Heart left ventricle (tissue), 16 donors: ENCODE measurements at places on chromosomes 12 and 14. TPM values are rescaled to one million over a fixed set of nuclear protein-coding genes. Genes with fewer than 3 reads are reported as not detected.

Gene TMEM121
- total RNA-seq = 1.4 TPM

Gene FKBP4
- total RNA-seq = 47.9 TPM

DNA sequence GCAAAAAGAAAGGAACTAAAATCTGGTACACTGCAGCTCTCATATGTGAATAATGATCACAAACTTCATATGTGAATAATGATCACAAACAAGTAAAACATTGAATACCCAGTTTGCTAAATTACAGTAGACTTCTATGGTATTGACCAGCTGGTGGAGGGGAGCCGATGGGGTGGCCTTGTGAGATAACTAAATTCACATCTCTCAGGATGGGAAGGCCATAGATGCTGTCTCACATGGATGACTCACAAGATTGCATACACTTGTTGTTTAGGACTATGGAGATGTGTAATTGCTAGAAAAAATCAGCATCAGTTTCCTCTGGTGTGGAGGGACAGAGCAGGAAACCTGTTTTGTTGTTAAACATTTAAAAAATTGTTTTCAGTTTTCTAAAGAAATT lies 49.2 kb downstream of the ACACB start:
- H3K27ac ChIP-seq = no peak overlapping the region
- no peak for DNase-seq
- H3K36me3 ChIP-seq = peaks cover 43% of the 10 kb centered on the region
- H3K27me3 ChIP-seq = no peaks in the 10 kb centered on the region
- H3K4me3 ChIP-seq = no peak overlapping the region

Gene GARIN6
- not detected for total RNA-seq

DNA sequence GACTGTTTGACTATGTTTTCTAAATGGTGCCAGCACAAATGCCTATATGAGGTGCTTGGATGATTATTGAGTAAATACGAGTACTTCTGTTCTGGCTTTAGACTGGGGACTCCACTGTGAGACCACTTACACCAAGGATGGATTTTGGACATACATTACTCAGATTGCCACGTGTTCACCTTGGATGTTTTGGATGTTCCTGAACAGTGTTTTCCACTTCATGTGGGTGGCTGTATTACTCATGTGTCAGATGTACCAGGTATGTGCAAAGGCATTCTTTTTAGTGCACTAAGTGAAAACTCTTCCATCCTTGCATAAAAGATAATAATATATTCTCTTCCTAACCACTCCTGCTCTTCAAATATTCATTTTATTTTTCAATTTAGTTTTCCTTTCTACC lies 30.7 kb downstream of the CSRP2 start:
- no peak for DNase-seq
- H3K4me1 ChIP-seq = no peaks in the 10 kb centered on the region
- no peak overlapping the region for H3K27ac ChIP-seq
- H3K36me3 ChIP-seq = peaks cover 92% of the 10 kb centered on the region

- H3K4me3 ChIP-seq = no peak overlapping the region
- H3K27me3 ChIP-seq = no peaks in the 10 kb centered on the region
- H3K27ac ChIP-seq = no peak overlapping the region
Observed at GRCh38 chr14:56963381-56963780, 153.1 kb upstream of the OTX2 start.

GRCh38 chr12:131984334-131984733 lies 34.6 kb downstream of the EP400 start:
- DNase-seq = no peak
- H3K36me3 ChIP-seq = no peaks in the 10 kb centered on the region
- H3K27ac ChIP-seq = no peak overlapping the region
- H3K27me3 ChIP-seq = no peaks in the 10 kb centered on the region
- H3K4me3 ChIP-seq = no peak overlapping the region
- peaks cover 3% of the 10 kb centered on the region for H3K4me1 ChIP-seq

Gene ITGB7
- 1.8 TPM for total RNA-seq

Gene HCAR3
- 0.16 TPM for total RNA-seq

DNA sequence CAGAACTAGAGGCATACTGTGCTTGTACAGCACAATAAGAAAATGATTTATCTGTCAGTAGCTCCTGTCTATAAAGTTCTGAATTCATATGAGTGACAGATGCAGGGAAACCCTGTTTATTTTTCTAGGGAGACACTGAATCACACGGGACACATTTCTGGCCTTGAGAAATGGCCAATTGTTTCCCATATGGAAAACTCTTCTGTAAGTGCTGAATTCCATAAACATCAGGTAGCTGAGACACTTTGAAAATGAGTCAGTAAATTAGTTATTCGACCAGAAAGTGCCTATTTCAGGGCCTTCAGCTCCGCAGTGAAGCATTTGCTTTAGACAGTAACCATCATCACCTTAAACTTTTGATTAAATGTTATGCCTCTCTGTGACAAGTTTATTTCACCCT lies 184.4 kb downstream of the TMEM132D start:
- H3K27me3 ChIP-seq = no peaks in the 10 kb centered on the region
- no peak for DNase-seq
- H3K4me1 ChIP-seq = no peaks in the 10 kb centered on the region

Gene PDZRN4
- total RNA-seq = not detected

GRCh38 chr12:42582498-42582897 lies 7.0 kb downstream of the PRICKLE1 start:
- no peak overlapping the region for H3K4me3 ChIP-seq
- no peaks in the 10 kb centered on the region for H3K27me3 ChIP-seq
- no peak for DNase-seq
- H3K36me3 ChIP-seq = no peaks in the 10 kb centered on the region
- H3K27ac ChIP-seq = no peak overlapping the region

DNA sequence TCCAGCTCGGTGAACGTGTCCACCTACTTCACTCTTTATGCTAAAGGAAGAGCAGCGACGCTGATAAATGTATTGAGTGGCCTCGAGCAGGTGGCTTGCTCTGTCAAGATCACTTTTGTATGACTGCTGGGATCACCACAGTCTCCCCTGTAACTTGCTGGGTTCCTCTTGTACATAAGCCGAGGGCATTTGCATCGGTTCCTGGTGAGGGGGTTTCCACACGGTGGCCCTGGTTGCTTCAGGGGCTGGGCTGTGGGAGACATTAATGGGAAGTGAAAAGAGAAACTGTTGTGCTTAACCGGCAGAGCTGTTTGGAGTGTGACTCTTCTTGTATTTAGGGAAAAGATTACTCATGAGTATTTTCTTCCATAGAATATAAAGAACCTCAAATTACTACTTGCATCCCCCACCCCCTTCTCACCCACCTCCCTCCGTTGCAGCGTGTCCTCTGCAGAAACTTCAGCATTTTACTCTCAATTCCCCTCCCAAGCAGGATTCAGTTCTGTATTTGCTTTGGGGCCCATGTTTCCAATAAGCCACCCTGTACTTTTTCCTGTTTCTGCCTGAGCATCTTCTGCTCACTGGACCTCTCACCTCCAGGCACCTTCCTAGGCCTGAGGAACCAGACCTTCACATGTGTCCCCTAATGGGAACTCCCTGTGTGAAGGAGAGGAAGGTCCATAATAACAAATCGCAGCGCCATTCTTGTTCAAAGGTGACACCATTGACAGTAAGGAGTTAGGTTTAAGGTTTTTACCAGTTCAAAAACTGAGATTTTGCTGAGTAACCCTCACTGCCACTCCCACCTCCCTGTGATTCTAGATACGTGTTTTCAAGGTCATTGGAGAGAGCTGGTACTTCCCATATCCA lies 187.0 kb downstream of the ETV6 start:
- peak overlapping the region; percentile 30 for H3K27ac ChIP-seq
- DNase-seq = peak; percentile 41
- H3K4me1 ChIP-seq = peaks cover 31% of the 10 kb centered on the region
- no peaks in the 10 kb centered on the region for H3K27me3 ChIP-seq

GRCh38 chr12:49564686-49565405 lies 3.1 kb downstream of the MCRS1 start:
- H3K4me3 ChIP-seq = no peak overlapping the region
- H3K4me1 ChIP-seq = peaks cover 21% of the 10 kb centered on the region
- peak overlapping the region; percentile 98 for H3K27ac ChIP-seq
- H3K36me3 ChIP-seq = peaks cover 21% of the 10 kb centered on the region
- no peaks in the 10 kb centered on the region for H3K27me3 ChIP-seq

GRCh38 chr12:121404734-121405133 lies 4.8 kb downstream of the RNF34 start:
- H3K27ac ChIP-seq = no peak overlapping the region
- H3K4me1 ChIP-seq = no peaks in the 10 kb centered on the region
- H3K27me3 ChIP-seq = no peaks in the 10 kb centered on the region
- no peak overlapping the region for H3K4me3 ChIP-seq
- peaks cover 51% of the 10 kb centered on the region for H3K36me3 ChIP-seq
- DNase-seq = no peak

- H3K27ac ChIP-seq = no peak overlapping the region
- H3K36me3 ChIP-seq = peaks cover 5% of the 10 kb centered on the region
- no peaks in the 10 kb centered on the region for H3K27me3 ChIP-seq
- H3K4me3 ChIP-seq = no peak overlapping the region
Observed at GRCh38 chr12:69366796-69367195, 7.3 kb downstream of the YEATS4 start.

Gene TAS2R9
- total RNA-seq = 0.27 TPM

GRCh38 chr12:80268924-80269749 lies 169.8 kb downstream of the OTOGL start:
- no peak for DNase-seq
- no peaks in the 10 kb centered on the region for H3K36me3 ChIP-seq
- H3K4me1 ChIP-seq = no peaks in the 10 kb centered on the region
- no peak overlapping the region for H3K27ac ChIP-seq
- no peak overlapping the region for H3K4me3 ChIP-seq

DNA sequence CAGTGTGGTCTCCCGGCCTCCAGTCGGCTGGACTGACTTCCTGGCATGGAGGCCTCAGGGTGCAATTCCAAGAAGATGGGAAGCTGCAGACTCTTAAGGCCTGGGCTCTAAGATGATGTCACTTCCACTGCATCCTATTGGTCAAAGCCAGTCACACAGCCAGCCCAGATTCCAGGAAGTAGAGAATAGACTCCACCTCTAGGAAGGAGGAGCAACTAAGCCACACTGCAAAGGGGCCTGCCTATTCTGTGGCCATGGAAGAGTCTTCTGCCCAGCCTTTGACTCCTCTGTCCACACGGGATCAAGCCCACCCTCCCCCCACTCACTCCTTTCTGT lies 103.9 kb upstream of the RFLNA start:
- H3K27ac ChIP-seq = no peak overlapping the region
- H3K27me3 ChIP-seq = no peaks in the 10 kb centered on the region
- no peaks in the 10 kb centered on the region for H3K36me3 ChIP-seq
- no peaks in the 10 kb centered on the region for H3K4me1 ChIP-seq

- H3K27me3 ChIP-seq = no peaks in the 10 kb centered on the region
- H3K27ac ChIP-seq = no peak overlapping the region
- no peak for DNase-seq
- no peak overlapping the region for H3K4me3 ChIP-seq
- H3K4me1 ChIP-seq = no peaks in the 10 kb centered on the region
Observed at GRCh38 chr14:20515846-20516245, 10.5 kb downstream of the RNASE10 start.

Gene SIRT4
- total RNA-seq = 6.2 TPM

DNA sequence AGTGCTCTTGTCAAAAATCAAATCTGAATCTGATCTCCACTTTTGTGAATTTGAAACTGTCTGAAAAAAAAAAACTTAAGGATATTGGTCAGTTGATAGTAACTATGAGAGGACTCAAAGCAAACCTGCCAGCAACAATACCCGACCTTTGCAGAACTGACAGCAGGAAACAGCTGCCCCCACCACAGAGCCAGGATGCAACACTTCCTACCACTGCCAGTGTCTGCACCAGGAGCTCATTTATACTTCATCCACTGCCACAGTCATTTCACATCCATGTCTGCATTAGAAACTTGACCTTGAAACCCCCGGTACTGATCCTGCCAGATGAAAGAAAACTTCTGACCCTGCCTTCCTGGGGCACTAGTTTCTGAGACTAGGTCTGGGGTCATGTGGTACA lies 27.4 kb upstream of the RXYLT1 start:
- H3K27ac ChIP-seq = no peak overlapping the region
- H3K27me3 ChIP-seq = no peaks in the 10 kb centered on the region
- H3K4me1 ChIP-seq = no peaks in the 10 kb centered on the region
- H3K36me3 ChIP-seq = no peaks in the 10 kb centered on the region
- H3K4me3 ChIP-seq = no peak overlapping the region

Gene SSTR1
- 0.69 TPM for total RNA-seq

Gene SRRM4
- total RNA-seq = 0.57 TPM

Gene BHLHE41
- total RNA-seq = 32.2 TPM

GRCh38 chr12:72271451-72272090 lies 599 bp upstream of the TRHDE start:
- peak overlapping the region; percentile 47 for H3K4me3 ChIP-seq
- no peak for DNase-seq
- H3K36me3 ChIP-seq = no peaks in the 10 kb centered on the region
- H3K27me3 ChIP-seq = peaks cover 84% of the 10 kb centered on the region

GRCh38 chr12:32507942-32508320 lies 108.6 kb downstream of the FGD4 start:
- peak overlapping the region; percentile 3 for H3K27ac ChIP-seq
- no peaks in the 10 kb centered on the region for H3K27me3 ChIP-seq
- no peak overlapping the region for H3K4me3 ChIP-seq
- H3K36me3 ChIP-seq = no peaks in the 10 kb centered on the region
- peaks cover 57% of the 10 kb centered on the region for H3K4me1 ChIP-seq

GRCh38 chr12:19129122-19129485 lies 429 bp upstream of the PLEKHA5 start:
- H3K4me3 ChIP-seq = peak overlapping the region; percentile 91
- no peaks in the 10 kb centered on the region for H3K4me1 ChIP-seq
- H3K27ac ChIP-seq = peak overlapping the region; percentile 87
- no peak for DNase-seq
- no peaks in the 10 kb centered on the region for H3K36me3 ChIP-seq
- H3K27me3 ChIP-seq = no peaks in the 10 kb centered on the region

Gene CD27
- total RNA-seq = 0.45 TPM

GRCh38 chr14:31229638-31230572 lies 22.3 kb upstream of the HECTD1 start:
- no peaks in the 10 kb centered on the region for H3K36me3 ChIP-seq
- DNase-seq = peak; percentile 72
- no peak overlapping the region for H3K27ac ChIP-seq
- H3K4me3 ChIP-seq = peak overlapping the region; percentile 31
- H3K4me1 ChIP-seq = no peaks in the 10 kb centered on the region
- H3K27me3 ChIP-seq = no peaks in the 10 kb centered on the region

Gene DCP1B
- total RNA-seq = 2.4 TPM

- no peaks in the 10 kb centered on the region for H3K4me1 ChIP-seq
- no peaks in the 10 kb centered on the region for H3K27me3 ChIP-seq
- H3K27ac ChIP-seq = no peak overlapping the region
- no peak for DNase-seq
Observed at GRCh38 chr12:44509471-44509870, 366.6 kb downstream of the NELL2 start.

Gene RFC5
- 5.3 TPM for total RNA-seq

- H3K36me3 ChIP-seq = no peaks in the 10 kb centered on the region
- H3K27me3 ChIP-seq = no peaks in the 10 kb centered on the region
- no peak for DNase-seq
- no peak overlapping the region for H3K4me3 ChIP-seq
- H3K4me1 ChIP-seq = no peaks in the 10 kb centered on the region
Observed at GRCh38 chr12:49885118-49885517, 18.6 kb downstream of the FAIM2 start.

Gene PLEKHG7
- total RNA-seq = not detected

GRCh38 chr12:104752881-104753280 lies 205.2 kb downstream of the SLC41A2 start:
- no peaks in the 10 kb centered on the region for H3K27me3 ChIP-seq
- no peaks in the 10 kb centered on the region for H3K4me1 ChIP-seq
- H3K36me3 ChIP-seq = no peaks in the 10 kb centered on the region
- DNase-seq = no peak

GRCh38 chr12:128914908-128915563 lies 61.8 kb downstream of the GLT1D1 start:
- no peaks in the 10 kb centered on the region for H3K27me3 ChIP-seq
- H3K36me3 ChIP-seq = no peaks in the 10 kb centered on the region
- no peaks in the 10 kb centered on the region for H3K4me1 ChIP-seq
- H3K27ac ChIP-seq = no peak overlapping the region
- no peak overlapping the region for H3K4me3 ChIP-seq

- peaks cover 10% of the 10 kb centered on the region for H3K4me1 ChIP-seq
- no peak overlapping the region for H3K27ac ChIP-seq
- no peaks in the 10 kb centered on the region for H3K27me3 ChIP-seq
- H3K36me3 ChIP-seq = no peaks in the 10 kb centered on the region
Observed at GRCh38 chr12:58252914-58253313, 311.5 kb downstream of the ATP23 start.
